Foreskin keratinocyte (primary cell): ENCODE measurements at places on chromosomes 7 and 10. TPM values are rescaled to one million over a fixed set of nuclear protein-coding genes. Genes with fewer than 3 reads are reported as not detected.

The NRCAM gene
- total RNA-seq: 8.4 and 20.0 TPM in 2 replicates

The DKK1 gene
- total RNA-seq: 228 and 406 TPM in 2 replicates

The SLC39A12 gene
- total RNA-seq: not detected in 2 replicates

The IFIT1B gene
- not detected in 2 replicates for total RNA-seq

The GNG11 gene
- total RNA-seq: 1.7 and 2.4 TPM in 2 replicates

The TUBB8 gene
- total RNA-seq: 0.07 TPM in 1 of 2 replicates, not detected in the other

The GTF2IRD1 gene
- 23.8 and 27.1 TPM in 2 replicates for total RNA-seq

The SDHAF3 gene
- total RNA-seq: 21.8 and 28.7 TPM in 2 replicates

The HACD1 gene
- total RNA-seq: 20.2 and 22.1 TPM in 2 replicates

The OR2A1 gene
- not detected in 2 replicates for total RNA-seq

The PODXL gene
- total RNA-seq: 0.53 and 2.3 TPM in 2 replicates

The PLCE1 gene
- total RNA-seq: 0.07 and 0.11 TPM in 2 replicates

The SPAG6 gene
- total RNA-seq: not detected in 2 replicates

The GPR15LG gene
- total RNA-seq: 0.32 TPM in 1 of 2 replicates, not detected in the other

The HMX2 gene
- not detected in 2 replicates for total RNA-seq

The ANXA8 gene
- 562 and 572 TPM in 2 replicates for total RNA-seq

The CHAT gene
- not detected in 2 replicates for total RNA-seq

The TLX1 gene
- not detected in 2 replicates for total RNA-seq

The IL6 gene
- 0.28 TPM in 1 of 2 replicates, not detected in the other for total RNA-seq

The NUTM2B gene
- total RNA-seq: 0.68 and 0.81 TPM in 2 replicates

The GNGT1 gene
- not detected in 2 replicates for total RNA-seq

The PNLIPRP3 gene
- total RNA-seq: 13.4 and 23.5 TPM in 2 replicates

The CFAP70 gene
- 0.28 and 0.41 TPM in 2 replicates for total RNA-seq

The NACAD gene
- 4.4 and 5.3 TPM in 2 replicates for total RNA-seq

The GIMAP5 gene
- total RNA-seq: not detected in 2 replicates

The DLX6 gene
- total RNA-seq: not detected in 2 replicates

The TMEM196 gene
- not detected in 2 replicates for total RNA-seq
